Immature natural killer cell (primary cell): ENCODE measurements at places on chromosomes 11 and 22.

DNA sequence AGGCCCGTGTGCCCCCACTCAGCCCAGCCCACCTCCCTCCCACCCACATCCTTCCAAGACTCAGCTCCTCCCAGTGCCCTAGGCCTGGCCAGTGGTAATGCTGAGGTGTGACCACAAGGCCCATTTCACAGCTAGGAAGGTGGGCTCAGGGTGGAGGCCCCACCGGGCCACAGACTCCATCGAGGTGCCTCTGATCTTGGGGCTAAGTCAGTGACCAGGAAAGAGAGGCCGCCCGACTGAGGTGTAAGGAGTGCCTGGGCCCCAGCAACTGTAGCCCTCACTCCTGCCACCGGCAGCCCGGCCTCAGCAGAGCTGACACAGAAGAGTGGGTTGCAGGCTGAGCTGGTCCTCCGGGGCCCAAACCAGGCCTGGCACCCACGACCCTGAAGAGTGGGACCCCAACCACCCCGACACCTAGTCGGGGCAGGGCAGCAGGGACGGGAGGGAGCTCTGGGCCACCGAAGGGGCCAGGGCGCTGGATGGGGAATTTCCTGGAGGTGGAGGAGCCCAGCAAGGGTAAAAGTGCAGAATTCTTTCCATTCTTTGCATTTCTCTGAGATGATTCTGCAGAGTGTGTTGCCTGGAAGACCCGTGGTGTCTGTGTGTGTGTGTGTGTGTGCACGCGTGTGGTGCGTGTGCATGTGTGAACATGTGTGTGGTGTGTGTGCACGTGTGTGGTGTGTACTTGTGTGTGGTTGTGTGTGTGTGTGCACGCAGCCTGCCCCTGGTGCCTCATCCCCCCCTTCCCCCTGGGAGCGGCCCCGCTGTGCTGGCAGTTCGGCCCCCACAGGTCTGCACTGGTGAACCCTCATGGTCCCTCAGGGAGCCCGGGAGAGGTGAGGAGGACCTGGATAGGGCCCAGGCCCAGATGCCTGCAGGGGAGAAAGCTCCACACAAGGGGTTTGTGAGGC, 8.3 kb upstream of the PIM3 start:
- DNase-seq: no peak

GRCh38 chr11:95076416-95076815, 9.7 kb downstream of the SRSF8 start:
- no peak for DNase-seq

GRCh38 chr11:27388869-27389268, 25.9 kb upstream of the CCDC34 start:
- DNase-seq: no peak

DNA sequence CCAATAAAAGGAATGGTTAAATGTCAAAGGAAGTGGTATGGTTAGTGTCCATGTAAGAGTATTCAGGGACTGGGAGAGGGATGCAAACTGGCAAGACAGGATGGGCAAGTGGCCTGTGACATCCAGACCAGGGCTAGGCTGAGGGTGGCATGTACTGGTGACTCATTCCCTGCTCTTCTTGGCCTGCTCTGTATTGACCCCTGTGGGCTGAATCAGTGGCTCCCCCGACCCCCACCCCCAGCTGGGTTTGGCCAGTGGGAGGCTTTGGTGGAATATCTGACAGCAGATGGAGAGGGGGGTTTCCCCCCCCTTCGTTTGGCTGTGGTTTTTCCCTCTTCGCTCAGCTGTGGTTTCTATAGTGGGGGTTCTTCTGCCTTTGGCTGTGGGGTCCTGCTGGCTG, 87.7 kb downstream of the CSNK2A3 start:
- no peak for DNase-seq

- DNase-seq: no peak
Observed at GRCh38 chr11:57751676-57752253, at the start of gene BTBD18. Gene BTBD18, minus strand, starts transcription at chr11:57751819. Its CDS starts 631 bp downstream, at chr11:57751188.

- DNase-seq: peak; percentile 63
Observed at GRCh38 chr22:43377896-43378704, 33.7 kb upstream of the MPPED1 start.

GRCh38 chr22:29628996-29629902, 25.8 kb downstream of the NF2 start:
- DNase-seq: no peak

- DNase-seq: no peak
Observed at GRCh38 chr22:37371491-37371890, 55.8 kb downstream of the ELFN2 start.

GRCh38 chr11:42315846-42316245, 856.4 kb upstream of the LRRC4C start:
- DNase-seq: no peak

DNA sequence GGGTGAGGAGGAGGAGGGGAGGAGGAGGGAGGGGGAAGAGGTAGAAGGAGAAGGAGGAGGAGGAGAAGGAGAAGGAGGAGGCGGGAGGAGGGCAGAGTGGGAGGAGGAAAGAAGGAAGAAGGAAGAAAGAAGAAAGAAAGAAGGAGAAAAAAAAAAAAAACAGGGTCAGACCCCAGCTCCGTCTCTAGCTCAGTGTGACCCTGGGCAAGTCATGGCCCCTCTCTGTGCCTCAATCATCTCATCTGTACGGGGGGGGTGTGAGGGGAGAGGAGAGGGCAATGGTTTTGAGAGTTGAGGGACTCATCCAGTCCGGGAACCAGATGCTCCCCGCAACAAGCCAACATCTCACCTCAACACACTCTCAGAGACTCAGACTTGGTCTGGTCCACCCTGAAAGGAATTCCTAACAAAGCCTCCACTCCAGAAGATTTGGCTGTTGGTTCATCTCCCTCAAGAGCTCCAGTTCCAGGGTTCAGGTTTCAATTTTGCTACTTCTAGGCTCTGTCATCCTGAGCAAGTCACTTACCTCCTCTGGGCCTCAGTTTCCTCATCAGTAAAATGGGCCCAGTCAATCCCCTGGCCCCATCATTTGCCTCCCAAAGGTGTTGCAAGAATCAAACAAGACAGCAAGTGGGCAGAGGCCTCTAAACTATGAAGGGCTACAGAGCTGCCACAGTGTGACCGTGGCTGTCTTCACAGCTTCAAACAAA, 7.7 kb downstream of the CARD10 start:
- DNase-seq: no peak

GRCh38 chr22:45246060-45246985, 5.6 kb upstream of the KIAA0930 start:
- no peak for DNase-seq

DNA sequence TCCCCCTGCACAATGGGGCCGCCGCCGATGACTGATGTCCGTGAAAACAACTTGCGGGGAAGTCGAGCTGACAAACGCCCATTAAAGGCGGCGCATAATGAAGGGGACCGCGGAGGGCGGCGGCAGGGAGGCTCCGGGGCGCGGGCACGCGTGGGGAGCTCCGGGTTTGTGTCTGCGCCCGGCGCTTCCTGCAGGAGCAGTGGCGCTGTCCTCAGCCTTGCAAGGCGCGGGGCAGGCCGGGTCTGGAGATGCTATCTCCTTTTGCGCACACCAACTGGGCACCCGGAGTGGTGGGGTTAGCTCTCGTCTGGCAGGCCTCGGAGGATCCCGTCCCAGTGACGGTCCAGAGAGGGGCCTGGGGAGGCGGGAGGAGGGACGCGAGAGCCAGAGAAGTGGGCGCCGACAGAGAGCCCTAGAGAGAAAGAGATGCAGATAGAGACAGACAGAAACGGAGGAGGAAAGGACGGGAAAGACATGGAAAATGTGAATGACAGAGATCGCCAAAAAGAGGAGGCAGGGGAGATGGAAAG, 390 bp upstream of the FGF3 start:
- DNase-seq: no peak

DNA sequence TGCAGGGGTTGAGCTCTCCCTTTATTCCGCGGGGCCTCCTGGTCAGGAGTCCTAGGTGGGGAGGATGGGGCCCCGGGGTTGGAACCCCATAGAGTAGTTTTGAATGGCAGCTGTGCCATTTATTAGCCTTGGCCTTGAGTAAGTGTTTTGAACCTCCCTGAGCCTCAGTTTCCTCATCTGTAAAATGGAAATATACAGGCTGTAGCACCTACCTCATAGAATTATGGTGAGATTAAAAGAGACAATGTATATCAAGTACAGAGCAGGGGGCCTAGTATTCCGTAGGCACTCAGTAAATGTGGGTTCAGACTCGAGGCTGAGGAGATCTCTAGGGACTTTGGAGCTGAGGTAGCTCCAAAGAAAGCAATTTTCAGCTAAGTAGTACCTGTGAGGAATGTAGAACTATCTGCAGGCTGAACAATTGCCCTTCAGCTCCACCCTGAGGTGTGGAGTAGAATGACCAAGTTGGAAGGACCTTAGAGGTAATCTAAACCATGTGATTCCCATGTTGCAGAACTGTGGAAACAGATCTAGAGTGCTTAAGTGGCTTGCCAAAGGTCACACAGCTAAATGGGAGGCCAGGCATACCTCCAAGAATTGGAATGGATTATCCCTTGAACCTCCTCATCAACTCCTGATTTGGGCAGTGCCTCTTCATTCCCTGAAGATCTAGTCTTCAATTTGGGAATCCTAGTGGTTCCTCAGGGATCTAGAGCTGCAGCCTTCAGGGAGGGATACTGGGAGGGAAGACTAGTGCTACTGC, 682 bp downstream of the PGAP2 start:
- DNase-seq: peak; percentile 50

DNA sequence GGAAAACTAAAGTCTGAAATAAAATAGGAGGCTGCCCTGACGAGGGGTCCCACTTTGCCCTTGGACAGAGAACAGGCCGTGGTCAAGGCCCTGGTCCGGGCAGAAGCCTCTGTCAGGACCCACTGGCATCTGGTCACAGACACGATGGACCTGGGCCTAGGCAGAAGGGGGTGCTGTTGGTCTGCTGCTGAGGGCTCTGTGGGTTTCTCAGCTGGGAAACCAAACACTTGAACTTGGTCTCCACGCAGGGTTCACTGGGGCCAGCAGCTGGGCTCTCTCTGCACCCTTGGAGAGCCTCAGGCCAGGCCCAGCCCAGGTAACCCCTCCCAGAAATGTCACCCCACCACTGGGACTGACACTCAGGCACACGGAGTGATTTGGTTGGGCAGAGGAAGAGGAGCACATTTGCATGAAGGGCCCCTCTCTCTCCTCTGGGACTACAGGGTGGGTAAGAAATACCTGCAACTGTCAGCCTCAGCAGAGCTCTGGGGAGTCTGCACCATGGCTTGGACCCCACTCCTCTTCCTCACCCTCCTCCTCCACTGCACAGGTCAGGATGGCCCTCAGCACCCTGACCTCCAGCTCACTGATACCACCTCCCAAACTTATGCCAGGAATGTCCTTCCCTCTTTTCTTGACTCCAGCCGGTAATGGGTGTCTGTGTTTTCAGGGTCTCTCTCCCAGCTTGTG, 48.1 kb upstream of the TOP3B start:
- no peak for DNase-seq

- DNase-seq: no peak
Observed at GRCh38 chr22:42548597-42549330, 5.0 kb upstream of the SERHL2 start.

DNA sequence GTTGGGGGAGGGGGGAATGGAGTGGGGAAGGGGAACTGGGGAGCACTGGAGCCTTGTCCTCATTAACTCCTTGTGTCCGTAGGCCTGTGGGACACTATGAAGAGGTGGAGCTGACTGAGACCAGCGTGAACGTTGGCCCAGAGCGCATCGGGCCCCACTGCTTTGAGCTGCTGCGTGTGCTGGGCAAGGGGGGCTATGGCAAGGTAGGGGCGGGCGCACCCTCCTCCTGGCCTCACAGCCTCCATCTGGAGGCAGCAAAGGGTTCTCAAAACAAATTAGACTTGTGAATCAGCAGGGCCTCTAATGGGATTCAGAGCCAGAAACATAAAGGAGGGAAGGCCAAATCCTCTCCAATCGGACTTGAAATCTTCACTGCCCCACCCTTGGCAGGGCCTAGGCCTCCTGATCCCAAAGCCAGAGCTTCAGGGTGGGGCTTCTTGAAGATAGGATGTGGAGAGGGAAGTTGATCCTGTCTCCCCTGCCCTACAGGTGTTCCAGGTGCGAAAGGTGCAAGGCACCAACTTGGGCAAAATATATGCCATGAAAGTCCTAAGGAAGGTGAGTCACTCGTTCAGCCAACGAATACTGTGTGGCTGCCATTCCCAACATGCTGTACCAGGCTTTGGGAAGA, 859 bp downstream of the RPS6KB2 start:
- no peak for DNase-seq

DNA sequence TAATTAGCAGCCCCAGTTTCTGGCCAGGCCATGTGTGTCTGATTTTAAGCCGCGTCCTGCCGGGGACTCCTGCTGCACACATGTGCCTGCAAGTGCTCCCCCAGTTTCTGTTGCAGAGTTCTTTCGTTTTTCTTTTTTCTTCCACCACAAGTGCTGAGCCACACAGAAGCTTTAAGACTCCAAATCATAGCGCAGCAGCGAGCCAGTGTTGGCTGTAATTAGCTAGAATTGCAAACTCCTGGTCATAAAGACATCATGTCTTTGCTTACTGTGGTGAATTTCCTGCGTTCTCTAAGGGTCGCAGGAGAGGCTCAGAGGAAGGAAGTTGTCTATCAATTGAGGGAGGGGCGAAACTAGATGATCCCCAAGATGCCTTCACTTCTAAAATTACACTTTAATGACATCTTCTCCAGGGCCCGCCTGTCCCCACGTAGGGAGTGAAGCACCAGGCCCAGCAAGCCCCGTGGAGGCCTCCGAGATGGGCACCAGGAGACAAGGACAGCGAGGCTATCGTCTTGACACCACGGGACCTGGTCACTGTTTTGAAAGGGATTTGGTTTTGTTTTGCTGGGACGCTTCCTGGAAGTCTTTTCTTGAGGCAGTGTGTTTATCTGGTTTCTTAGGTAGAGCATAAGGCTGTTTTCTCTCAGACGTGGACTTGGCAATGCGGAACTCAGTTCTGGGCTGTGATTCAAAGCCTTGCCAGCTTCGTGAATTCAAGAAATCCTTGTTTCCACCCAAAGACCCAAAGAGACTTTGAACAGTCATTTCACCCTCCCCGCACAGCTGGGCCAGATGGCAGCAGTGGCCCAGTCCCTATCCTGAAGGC, 71.8 kb downstream of the UBASH3B start:
- DNase-seq: peak; percentile 34

DNA sequence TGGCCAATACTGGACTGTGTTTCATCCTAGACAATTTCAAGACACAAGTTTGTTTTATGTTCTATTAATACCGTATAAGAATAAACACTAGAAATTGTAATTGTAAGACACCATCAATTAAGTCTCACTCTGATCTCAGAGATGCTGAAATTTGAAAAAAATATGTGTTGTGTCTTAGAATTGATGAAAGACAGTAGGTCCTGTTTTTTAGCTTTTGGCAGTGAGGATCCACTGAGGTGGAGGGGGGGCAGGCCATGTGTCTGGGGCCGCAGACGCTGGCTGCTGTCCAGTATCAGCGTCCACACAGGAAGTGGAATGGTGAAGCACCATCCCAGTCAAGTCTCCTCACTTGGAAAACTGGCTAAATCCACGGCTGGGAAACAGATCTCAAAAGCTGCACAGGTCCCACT, 22.5 kb upstream of the ALG8 start:
- no peak for DNase-seq

- DNase-seq: no peak
Observed at GRCh38 chr11:14190992-14191778, 167.8 kb downstream of the RRAS2 start.
